ENCODE measurements at places on chromosomes 1 and 21.

- no peak for DNase-seq
These were observed 133.2 kb upstream of the CACNA1E start for GRCh38 chr1:181350131-181350530.

GRCh38 chr1:33085332-33085731 lies 4.4 kb downstream of the AZIN2 start:
- DNase-seq = no peak

GRCh38 chr21:35921471-35921870 lies 138.9 kb downstream of the SETD4 start:
- DNase-seq = no peak

GRCh38 chr1:86155051-86155806 lies 1.3 kb downstream of the COL24A1 start:
- DNase-seq = no peak

GRCh38 chr1:66399888-66400529 lies 133.9 kb upstream of the SGIP1 start:
- no peak for DNase-seq

DNA sequence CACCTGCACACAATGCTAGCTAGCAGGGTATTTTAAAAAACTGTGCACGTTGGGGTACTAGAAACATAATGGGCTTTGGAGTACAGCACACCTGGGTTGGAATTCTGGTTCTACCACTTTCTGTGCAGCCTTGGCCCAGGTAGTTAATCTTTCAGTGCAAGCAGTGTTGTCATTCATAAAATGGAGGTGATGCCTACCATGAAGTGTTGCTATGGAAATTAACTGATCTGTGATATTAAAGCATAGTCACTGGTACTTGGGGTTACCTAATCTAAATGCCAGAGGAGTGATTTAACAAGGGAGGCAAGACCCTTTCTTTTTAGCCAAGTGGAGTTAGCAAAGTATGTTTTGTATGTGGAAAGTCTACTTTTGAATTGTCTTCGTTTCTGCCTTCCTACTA lies 18.0 kb downstream of the ATP1B1 start:
- DNase-seq = no peak

DNA sequence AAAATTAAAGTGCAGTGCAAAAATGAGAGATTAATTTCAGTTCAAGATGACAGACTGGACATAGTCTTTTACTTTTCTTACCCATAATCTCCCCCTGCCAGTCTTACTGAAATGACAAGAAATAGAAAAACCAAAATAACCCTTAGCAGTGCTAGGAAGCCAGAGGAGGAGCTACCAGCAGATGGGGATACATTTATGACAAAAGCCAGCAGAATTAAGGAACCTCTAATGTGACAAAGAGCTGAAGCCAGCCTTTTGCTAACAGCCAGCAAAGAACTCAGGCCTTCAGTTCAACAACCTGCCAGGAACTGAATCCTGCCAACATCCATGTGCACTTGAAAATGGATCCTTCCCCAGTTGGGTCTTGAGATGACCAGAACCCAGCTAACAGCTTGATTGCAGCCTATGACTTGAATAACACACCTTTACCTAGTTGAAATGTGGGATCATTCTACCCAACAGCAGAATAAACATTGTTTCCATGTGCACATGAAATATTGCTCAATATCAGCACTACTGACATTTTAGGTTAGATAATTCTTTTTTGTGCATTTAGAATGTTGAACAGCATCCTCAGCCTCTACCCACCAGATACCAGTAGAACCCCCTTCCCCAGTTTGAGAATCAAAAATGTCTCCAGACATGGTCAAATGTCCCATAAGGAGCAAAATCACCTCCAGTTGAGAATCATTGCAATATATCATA lies 7.9 kb upstream of the TRAF5 start:
- DNase-seq = no peak
